Stimulated activated naive CD8-positive, alpha-beta T cell treated with anti-CD3 and anti-CD28 coated beads, Interleukin-15, amount 100 ng/mL, for 72 hours (primary cell): ENCODE measurements at places on chromosomes 5 and 9.

DNA sequence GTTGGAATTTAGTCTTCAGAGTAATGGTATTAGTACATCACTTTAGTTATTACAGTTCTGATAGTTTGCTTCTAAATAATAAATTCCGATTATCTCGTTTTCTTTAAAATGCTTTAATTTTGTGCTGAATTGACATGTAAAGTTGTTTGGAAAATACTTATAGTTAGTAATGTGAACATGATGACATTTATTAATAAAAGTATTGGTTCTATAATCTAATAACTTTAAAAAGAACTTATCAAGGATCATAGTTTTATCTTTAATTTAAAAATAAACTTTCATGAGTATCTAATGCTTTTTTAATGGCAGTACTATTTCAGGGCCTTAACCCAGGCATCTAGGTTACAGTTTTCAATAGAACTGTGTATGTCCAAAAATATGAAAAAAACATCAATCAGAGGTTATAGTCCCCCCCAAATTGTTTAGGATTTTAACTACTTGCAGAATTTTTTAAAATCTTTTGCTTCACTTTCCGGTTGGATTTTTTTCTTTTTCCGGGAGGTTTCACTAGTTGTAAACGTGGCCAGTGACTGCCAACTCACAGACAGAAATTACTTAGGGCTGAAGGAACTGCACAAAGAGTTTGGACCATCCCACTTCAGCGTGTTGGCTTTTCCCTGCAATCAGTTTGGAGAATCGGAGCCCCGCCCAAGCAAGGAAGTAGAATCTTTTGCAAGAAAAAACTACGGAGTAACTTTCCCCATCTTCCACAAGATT, 680 bp downstream of the GPX8 start:
- DNase-seq: no peak

DNA sequence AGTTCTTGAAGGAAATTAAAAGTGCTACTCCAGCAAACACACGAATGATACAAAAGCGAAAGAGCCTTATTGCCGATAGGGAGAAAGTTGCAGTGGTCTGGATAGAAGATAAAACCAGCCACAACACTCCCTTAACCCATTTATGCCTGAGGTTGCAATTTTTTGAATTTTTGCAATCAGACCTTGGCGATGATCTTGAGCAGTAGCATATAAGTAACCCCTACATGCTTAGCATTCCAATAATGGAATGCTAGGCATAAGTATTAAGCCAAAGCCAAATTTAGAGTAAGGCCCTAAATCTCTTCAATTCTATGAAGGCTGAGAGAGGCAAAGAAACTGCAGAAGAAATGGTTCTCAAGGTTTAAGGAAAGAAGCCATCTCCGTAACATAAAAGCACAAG, 153.5 kb downstream of the SLC28A3 start:
- no peak for DNase-seq

- no peak for DNase-seq
Observed at GRCh38 chr9:134335061-134335460, 8.8 kb downstream of the RXRA start.

DNA sequence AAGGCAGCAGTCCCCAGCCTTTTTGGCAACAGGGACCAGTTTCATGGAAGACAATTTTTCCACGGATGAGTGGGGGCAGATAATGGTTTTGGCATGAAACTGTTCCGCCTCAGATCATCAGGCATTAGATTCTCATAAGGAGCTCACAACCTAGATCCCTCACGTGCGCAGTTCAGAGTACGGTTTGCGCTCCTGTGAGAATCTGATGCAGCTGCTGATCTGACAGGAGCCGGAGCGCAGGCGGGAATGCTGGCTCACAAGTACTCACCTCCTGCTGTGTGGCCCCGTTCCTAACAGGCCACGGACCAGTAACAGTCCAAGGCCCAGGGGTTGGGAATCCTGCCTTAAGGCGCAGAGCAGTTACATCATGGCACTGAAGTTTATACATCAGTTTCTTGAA, 3.3 kb upstream of the BRD3 start:
- DNase-seq: no peak

DNA sequence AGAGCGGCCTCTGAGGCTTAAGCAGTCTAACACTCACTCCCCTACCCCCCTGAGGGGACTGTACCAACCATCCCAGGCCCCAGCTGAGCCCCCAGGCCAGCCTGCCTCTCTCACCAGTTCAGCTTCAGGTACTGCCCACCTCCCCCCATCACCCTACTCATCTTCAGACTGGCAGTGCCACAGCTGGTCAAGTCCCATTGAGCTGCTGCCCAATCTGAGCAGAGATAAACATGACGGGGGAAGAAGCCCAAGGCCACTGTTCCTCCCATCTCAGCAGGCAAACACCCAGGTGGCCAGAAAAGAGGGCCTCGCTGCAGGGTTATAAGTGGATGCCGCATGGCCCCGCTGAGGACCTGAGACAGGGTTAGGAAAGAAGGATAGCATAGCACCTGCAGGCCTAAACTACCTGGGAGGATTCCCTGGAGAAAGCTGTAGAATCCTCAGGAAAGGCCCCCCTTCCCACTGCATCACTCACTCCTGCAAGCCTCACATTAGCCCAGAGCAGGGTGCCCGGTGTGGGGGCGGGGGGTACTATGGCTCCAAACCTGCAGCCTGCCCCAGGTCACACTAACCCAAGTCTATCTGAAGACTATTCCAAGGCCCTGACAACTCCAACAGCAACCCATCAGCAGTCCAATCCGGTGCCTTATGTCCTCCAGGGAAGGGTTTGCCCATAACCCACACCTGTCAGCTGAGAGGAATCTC, 3.6 kb downstream of the B4GALT1 start:
- DNase-seq: no peak

GRCh38 chr5:28779161-28779754, 1740.9 kb upstream of the CDH9 start:
- DNase-seq: no peak

DNA sequence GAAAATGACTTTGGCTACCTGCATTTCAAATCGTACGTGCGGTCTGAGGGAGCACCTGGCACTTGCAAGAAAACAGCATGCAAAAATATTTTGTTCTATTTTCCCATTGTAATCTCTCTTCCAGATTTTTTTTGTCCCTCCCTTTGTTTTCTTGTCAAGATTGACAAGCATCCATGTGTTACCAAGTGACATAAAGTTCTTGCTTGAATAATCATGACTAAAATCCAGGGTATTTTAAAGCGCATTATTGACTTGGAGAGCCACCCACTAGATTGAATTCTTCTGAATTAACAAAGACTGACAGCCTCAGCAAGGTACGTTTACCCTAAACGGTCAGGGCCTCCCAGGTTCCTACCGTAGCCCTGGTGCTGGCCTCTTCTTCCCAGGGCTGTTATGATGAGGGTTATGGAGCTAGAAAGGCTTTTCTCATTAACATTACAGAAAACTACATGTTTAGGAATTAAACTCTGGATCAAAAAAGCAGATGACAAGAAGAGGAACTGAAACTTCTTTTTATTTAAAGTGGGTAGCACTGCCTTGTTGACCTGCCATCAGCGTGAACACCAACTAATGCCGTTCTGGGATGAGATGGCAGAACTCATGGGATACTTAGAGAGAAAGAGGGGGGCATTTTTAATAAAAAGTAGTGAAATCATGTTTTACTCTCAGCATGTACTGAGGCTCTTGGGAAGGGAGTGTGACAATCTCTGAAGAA, 297.0 kb downstream of the EFNA5 start:
- DNase-seq: no peak

GRCh38 chr5:133469846-133470245, 142.5 kb downstream of the FSTL4 start:
- DNase-seq: no peak

GRCh38 chr5:90613459-90613858, 54.9 kb downstream of the ADGRV1 start:
- no peak for DNase-seq

- peak; percentile 23 for DNase-seq
Observed at GRCh38 chr5:1763548-1763911, 36.1 kb downstream of the MRPL36 start.

GRCh38 chr5:164412531-164412930, 907.1 kb downstream of the MAT2B start:
- no peak for DNase-seq

GRCh38 chr5:174610968-174611367, 113.4 kb upstream of the MSX2 start:
- no peak for DNase-seq
